ENCODE measurements at places on chromosomes 4 and X.

DNA sequence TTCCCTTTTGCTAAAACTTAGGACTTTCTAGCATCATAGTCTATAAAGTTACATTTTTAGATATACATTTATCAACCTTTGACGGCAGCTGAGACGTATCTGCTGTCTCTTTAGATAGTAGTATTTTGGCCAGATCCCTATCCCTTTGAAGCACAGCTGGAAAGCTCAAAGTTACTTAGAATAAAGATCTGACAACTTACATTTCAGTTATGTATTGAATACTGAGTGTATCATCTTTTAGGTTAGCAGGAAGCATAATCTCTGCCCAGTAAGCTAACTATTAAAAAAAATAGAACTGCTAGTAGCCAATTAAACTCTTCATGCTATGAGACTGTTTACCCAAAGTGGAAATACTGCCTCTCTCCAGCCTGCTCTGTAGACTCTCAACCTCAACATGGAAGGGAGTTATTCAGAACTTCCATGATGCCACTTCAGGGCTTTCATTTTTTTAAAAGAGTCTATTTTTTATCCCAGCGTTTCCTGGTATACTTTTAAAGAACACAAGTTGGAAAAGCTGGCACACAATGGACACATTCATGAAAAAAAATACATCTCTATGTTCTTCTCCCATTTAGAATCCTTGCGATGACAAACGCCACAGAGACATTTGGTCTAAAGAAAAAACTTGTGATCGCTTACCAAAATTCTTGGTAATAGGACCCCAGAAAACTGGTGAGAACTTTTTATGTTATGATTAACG, 126.3 kb downstream of the PRSS12 start:
- DNase-seq: no peak

- DNase-seq: no peak
Observed at GRCh38 chr4:10272511-10272910, 155.9 kb upstream of the WDR1 start.

GRCh38 chrX:129695535-129695934, 40.8 kb upstream of the APLN start:
- DNase-seq: no peak

DNA sequence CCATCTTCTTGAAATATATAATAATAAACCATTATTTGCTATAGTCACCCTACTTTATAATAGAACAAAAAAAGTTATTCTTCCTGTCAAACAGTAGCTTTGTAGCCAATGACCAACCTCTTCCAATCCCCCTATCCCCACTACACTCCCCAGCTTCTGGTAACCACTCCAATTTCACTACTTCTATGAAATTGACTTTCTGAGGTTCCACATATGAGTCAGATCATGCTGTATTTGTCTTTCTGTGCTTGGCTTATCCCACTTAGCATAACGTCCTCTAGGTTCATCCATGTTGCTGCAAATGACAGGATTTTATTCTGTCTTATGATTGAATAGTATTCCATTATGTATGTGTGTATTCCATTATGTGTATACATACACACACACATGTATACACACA, 809.7 kb upstream of the NDST4 start:
- no peak for DNase-seq

- DNase-seq: no peak
Observed at GRCh38 chr4:3716631-3717235, 49.5 kb upstream of the ADRA2C start.

DNA sequence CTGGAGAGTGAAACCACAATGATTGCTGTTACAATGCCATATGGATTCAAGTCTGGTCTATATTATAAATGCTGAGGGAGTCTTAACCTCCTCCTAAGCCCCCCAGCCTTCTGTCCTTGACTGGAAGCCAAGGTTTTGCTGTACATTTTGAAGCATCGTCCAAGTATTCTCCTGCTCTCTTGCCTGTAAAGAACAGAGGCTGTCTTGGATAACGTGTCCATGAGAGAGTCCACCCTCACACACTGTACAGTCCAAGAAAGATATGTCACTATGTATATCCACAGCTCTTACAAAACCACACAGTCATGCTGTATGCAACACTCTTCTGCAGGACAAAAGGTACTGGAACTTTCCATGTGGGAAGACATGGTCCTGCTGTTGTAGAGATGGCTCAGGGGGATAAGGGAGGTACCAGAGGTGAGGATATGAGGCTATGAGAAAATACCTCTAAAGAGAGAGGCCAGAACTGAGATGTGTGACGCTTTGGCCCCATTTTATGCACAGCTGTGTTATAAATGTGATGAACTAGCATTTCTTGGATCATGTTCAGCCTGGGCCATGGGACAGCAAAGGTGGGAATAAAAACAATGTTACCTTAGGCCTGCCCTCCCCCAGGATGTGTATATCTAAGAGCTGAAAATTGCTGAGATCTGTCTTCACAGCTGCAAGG, 678.6 kb downstream of the IQCM start:
- DNase-seq: no peak

DNA sequence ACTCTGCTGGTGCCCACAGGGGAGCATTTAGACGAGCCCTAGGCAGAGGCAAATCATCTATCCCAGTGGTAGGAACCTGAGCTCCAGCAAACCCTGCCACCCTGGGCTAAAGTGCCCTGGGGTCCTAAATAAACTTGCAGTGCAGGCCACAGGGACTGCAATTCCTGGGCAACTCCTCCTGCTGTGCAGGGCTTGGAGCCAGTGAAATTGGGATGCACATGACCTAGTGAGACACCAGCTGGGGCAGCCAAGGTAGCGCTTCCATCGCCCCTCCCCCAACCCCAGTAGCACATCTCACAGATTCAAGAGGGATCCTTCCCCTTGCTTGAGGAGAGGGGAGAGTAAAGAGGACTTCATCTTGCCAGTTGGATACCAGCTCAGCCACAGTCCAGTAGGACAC, 44.1 kb downstream of the CHRNA9 start:
- peak; percentile 19 for DNase-seq

- peak; percentile 62 for DNase-seq
Observed at GRCh38 chr4:184039963-184040383, 134.9 kb downstream of the STOX2 start.

DNA sequence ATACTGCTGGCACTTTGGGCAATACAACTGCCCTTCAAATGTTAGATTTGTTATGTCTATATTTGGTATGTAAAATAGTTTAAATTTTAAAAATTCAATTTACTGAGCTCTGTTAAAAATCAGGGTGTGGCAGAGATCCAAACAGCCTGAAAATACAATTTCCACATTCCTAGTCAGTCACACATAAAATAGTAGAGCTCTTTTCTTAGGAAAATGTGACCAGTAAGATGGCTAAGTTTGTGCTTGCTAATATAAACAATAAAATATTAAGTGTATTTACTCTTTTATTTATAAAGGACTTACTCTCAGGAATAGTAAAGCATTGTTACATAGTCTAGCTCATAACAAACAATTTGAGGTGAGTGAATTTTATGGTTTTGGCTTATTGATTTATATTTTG, 200.2 kb downstream of the DKK2 start:
- no peak for DNase-seq

DNA sequence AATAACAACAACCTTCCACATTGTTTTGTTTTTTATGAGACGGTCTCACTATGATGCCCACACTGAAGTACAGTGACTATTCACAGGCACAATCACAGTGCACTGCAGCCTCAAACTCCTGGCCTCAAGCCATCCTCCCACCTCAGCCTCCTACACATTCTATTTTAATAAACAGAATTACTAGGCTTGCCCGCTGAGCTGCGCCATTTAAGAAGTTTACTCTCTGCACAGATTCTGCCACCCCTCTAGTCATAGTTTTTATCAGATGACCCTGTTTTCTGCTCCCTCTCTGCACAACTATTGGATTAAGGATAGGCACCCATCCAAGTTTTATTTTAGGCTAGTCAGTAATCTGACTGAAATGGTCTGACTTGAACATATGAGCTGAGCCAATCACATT, 11.3 kb upstream of the COX18 start:
- DNase-seq: no peak

DNA sequence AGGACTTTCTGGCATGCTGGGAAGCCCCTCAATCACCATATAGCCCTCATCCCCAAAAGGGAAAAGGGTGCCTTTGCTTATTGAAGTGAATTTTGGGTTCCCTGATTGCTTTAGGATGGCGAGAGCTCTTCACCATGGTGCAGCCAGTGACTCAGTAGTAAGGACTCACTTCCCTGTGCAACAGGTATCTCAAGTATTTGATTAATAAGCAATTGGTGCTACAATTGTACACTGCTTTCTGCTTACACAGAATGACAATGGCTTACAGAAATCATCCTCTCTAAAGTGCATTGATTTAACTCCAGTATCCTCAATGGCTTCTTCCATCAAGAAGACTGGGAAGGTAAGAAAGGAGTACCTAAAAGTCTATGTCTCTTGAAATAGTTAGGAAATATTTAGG, 143.7 kb upstream of the SMIM10 start:
- DNase-seq: no peak

DNA sequence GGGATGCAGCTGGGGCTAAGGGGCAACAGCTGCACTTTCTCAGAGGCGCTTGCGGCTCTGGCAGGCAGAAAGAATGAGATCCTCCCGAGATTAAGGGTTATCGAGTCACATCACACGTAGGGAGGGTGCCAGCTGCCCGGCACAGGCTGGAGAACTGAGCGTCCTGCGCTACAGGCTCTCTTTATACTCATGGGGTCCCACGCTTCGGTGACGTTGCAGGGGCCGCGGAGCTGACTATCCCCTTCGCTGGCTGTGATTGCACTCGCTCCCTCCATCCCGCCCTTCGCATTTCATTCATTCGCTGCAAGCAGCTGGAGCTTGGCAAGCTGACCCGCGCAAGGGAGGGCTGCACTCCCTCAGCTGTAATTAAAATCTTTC, at the start of gene TACR3:
Gene TACR3, minus strand, starts transcription at position 156 of the 378 bp plus-strand sequence. CDS start 310 bp downstream, outside the sequence.
- peak; percentile 78 for DNase-seq

GRCh38 chr4:112141366-112142138, 3.7 kb upstream of the FAM241A start:
- no peak for DNase-seq

DNA sequence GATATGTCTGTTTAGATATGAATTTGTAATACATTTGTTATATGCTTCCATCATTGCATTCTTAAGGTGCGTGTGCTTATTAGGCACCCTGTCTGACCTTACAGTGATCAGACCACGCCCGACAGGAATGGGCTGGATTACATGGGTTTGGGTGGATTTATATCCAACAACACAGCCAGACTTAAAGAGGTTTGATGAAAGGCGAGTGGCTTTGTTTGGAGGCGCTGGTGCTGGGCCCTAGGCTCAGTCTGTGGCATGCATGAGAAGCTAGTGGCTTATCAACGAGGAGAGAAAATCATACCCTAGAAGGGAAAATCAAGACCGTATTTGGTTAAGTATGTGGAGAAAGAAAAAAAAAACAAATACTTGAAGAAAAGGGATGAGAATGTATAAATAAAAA, 80.7 kb downstream of the STOX2 start:
- DNase-seq: no peak

DNA sequence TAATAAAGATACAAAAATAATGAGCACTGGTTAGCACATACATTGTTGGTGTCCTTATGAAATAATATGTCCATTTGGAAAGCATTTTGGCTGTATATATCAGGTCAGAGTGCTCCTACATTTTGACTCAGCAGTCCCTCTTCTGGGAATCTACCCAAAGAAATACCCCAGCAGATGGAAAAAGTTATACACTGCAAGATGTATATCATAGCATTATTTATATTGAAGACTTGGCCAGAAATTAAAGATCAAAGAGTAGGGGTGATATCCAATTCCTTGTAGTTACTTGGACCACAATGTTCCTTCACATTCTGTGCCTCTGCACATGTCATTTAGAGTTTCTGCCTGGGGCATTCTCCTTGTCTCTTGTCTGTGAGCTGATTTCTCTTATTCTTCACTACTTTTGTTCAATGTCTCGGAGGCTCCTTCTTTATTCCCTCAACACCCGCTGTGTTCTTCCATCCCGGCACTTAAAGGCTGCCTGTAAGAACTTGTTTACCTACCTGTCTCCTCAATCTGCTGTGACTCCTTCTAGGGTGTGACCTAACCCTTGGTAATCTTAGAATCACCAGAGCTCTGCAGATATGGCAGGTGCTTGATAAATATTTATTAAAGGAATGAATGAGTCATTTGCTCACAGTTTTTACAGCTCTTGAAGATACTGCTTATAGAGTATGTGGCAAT, 3.1 kb upstream of the TSPAN5 start:
- DNase-seq: peak; percentile 48

DNA sequence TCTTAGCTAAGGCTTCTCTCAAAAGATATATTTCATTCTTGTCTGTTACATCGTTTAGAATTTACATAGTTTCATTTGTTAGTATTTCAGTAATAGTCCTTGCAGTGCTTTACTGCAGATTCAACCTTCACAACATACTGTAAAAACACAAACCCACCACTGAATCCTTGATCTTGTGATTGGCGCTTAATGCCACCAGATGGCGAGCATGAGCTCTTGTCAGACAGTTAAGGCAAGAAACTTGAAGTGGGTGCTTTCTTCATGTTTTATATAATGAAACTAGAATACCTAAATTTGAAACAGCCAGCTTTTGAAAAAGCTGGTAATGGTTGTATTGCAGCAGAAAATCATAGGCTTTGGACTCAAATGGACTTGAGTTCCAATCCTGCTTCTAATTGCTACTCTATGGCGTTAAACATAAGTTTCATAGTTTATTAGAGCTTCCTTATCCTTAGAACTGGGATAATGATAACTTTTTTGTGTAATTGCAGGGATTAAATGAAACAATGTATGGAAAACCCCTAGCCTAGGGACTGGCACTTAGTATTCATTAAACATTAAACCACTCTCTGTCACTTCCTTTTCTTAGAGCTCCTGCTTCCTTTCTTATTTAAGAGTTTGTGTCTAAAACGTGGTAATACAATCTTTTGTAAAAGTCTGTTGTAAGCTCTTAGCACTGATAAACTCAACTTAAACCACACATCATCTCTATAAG, 95.1 kb downstream of the USP9X start:
- DNase-seq: peak; percentile 58

DNA sequence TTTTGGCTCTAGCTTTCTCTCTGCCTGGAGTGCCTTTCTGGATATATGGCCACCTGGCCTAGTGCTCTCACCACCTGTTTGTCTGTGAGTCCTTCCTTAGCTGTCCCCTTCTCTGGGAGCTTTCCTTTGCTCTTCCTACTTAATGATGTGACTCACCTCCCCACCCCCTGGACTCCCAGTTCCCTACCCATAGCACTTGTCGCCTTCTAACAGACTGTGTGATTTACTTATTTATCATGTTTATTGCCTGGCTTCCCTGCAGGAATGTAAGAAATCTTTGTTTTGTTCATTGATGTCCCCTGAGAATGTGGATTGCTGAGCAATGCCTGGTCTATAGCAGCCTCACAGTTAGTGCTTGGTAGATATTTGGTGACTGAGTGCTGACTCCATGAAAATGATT, 18.9 kb downstream of the ADD1 start:
- DNase-seq: peak; percentile 75

- DNase-seq: peak; percentile 29
Observed at GRCh38 chrX:153549807-153550206, 32.4 kb downstream of the ATP2B3 start.

DNA sequence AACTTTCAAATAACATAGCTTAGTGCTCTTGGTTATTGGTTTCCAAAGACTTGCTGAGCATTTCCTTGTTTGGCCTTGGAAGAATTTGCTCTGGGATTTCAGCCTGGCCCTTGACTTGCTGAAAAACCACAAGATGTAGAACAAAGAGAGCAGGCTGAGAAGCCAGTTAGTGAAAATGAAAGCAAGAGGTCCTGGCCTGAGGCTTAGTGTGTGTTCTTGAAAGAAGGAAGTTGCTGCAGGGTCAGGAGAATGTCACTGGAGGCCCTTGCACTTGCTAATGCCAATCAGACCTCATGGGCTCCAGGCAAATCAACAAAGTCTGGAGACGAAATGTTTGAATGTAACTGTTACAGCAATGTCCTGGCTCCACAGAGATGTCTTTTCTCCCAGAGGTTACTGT, 79.4 kb downstream of the SYNPO2 start:
- DNase-seq: peak; percentile 86

GRCh38 chr4:78707268-78707667, 68.9 kb upstream of the BMP2K start:
- no peak for DNase-seq

All from GM23338 (cell line).